ENCODE measurements at places on chromosomes 5 and 9.

DNA sequence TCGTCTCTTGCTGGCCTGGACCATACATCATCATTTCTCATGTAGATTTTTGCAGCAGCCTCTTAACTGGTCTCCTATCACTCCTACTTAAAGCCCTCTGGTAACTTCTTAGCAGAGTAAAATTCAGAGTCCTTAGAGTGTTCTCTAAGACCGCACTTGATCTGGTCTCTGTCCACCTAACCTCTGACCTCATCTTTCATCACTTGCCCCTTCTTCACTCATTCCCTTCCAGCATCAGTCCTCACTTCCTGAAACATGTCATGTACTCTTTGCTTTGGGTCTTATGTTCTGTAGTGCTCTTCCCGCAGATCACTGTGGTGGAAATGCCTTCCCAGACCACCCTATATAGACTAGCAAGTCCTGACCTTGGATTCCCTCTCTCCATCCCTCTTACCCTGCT, 9.8 kb downstream of the LARP1 start:
- DNase-seq: no peak

GRCh38 chr5:164097749-164098148, 592.3 kb downstream of the MAT2B start:
- DNase-seq: no peak

- DNase-seq: no peak
These were observed 79.0 kb downstream of the SYK start for GRCh38 chr9:90880669-90881068.

DNA sequence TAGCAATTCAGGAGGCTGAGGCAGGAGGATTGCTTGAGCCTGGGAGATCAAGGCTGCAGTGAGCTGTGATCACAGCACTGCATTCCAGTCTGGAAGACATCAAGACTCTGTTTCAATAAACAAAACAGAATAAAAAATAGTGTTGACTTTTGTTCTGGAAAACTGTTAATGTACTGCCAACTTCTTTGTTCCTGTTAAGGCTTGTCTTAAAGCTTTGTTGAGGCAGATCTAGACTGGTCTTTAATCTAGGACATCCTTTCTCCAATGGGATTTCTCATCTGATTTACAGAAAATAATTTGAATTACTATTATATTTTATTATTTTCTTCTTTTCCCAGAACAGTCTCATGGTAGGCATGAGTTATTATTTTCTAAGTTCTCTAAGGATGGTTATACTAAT, 26.0 kb downstream of the BDP1 start:
- no peak for DNase-seq

DNA sequence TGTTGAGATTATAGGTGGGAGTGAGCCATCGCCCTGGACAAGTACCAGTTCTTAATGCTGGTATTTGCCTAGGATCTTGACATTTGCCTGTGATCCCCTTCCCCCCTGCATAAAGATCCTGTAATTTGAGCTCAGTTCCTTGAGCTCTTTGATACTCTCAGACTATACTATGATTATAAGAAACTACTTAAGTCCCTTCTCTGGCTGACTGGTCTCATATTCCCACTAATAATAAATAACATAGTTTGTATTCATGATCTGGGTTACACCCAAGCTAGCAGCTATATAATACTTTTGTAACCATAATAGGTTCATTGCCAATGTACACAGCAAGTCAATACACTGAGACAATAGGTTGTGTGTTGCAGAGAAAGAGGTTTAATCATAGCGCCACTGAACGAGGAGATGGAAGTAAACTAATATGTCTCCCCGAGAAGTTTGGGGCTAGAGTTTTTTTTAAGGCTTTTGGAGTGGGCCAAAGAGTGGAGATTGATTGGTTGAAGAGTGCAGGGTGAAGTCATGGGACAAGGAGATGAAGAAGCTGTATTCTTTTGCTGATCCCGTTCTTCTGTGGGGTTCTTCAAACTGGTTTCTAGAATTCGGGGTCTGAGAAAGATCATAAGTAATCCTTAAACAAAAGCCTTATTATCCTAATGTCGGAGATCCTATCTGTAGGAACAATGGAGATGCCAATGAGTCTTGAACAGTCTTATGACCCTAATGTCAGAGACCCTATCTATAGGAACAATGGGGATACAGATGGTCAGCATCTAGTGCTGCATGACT, 20.7 kb upstream of the SHOC1 start:
- no peak for DNase-seq

DNA sequence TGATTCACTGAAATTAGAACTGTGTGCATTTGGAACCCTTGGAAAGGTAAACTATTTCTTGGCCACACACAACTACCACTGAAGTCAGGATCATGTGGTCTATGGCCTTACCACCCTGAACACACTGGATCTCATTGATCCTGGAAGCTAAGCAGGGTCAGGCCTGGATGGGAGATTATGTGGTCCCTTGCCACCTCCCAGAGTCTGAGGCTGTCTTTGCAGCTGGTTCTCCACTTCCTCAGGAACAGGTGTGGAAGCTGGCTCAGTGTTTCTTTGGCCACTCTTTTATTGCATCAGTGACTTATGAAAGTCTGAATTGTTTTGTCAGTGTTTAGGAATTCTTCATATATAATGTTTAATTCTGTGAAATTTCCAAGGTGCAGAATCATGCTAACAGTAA, 89.2 kb downstream of the TEK start:
- no peak for DNase-seq

GRCh38 chr5:111998871-111999270, 241.9 kb upstream of the NREP start:
- no peak for DNase-seq

All from iPS-NIHi11 (cell line).